ENCODE measurements at places on chromosomes 3 and 15.

DNA sequence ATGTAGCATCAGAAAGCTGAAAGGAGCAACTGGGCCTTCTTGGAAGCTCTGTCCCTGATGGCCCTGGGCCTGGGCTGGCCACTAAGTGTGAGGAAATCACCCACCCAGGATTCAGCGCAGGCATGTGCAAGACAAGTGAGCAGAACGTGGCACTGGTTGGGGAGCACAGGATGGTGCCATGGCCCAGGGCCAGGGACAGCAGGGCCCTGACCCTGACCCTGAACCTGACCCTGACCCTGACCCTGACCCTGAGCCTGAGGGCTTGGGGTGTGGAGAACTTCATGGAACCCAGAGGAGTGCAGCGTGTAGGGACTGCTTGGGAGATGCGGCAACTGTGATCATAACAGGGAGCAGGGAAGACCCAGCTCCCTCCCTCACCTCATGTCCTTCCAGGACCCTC is 5.9 kb upstream of the ALDH1L1 start:
- DNase-seq, result no peak

DNA sequence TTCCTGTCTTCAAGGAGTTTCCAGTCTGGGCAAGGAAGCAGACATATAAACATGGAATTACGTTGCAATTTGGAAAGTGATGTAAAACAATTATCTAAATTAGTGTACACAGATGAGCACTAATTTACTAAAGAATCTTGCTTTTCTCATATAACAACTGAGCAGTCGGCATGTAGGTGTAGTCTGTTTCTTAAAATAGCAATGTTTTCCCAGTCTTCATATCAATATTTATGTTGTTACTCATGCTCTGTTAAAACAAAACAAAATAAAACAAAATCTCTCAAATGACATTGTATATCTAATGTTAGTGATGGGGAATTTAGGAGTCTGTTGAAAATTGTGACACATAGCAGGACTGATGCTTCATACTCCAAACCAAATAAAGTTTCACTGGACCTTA is 75.6 kb downstream of the SAMMSON start:
- DNase-seq, result no peak

GRCh38 chr3:32822609-32823498 is 5.1 kb downstream of the TRIM71 start:
- no peak for DNase-seq

DNA sequence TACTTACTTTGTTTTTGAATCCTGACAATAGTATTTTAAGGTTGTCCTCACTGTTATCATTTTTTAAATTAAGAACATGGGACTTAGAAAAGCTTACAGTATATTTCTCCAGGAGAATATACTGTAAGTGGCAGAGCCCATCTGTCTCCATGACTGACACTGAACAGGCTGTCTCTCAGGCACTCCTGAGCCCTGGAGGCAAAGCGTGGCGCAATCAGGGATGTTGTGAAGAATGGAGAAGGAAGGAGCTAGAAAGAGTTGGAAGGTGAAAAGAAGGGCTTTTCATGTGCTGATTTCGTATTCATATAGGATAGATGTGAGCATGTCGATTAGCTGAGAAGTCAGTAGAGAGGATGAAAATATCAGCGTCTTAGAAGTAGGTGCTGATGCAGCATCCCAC is 41.5 kb downstream of the FGF12 start:
- DNase-seq, result no peak

GRCh38 chr3:135268941-135269532 is 474.0 kb downstream of the EPHB1 start:
- DNase-seq, result no peak

DNA sequence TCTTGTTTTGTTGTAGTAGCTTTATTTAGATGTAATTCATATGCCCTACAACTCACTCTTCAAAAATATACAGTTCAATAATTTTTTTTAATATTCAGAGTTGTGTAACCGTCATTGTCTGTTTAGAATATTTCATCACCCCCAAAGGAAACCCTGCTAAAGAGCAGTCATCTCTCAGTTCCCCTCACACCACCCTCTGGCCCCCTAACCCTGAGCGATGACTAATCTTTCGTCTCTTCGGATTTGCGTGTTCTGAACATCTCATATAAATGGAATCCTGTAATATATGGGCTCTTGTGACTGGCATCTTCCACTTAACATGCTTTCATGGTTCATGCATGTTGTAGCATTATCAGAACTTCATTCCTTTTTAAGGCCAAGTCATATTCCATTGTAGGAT is 183.8 kb downstream of the ATG7 start:
- DNase-seq, result no peak

DNA sequence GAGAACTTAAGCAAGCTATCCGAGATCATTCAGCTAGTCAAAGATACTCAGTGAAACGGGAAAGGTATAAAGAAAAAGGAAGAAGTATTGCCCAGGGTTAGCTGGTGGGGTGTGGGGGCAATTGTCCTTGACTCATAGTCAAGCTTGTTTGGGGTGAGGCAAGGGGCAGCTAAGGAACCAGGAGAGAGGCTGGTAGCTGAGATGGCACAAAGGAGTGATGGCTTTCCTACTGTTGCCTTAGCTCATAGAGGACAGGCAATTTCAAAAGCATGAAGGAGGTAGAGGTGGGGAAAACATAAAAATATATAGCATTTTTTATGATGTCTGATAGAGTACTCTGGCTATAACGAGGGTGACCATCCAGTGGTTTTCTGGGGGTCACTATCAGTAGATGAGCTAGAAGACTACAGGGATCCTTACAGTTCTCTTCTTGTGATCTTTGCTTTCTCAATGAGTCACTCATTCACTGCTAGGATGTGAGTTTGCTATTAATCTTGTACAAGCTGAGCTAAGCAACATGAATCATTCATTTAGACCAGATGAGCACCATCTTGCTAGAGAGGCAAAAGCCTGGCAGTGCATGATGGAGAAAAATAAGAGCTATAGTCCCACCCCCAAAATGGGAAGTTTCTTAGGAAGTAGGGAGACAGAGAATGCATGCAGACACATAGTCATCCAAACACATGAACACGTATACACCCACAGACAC is 207.1 kb upstream of the PFN2 start:
- DNase-seq, result no peak

DNA sequence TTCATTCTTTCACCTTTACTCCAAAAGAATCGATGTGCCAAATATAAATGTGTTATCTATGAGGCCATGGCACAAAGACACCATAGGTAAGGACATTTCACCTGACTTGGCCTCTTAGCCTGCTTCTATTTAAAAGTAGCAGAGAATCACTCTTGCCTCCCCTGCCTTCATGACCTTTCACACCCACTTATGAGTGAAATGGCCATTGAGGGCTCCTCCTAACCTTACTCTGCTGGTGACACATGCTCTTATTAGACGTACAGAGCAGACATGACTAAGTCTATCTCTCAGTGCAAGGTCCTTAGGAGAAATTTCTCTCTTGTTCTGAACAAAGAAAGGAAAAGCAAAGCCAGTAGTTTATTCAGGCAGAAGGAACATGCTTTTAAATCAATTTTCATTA is 150.7 kb downstream of the LRTM1 start:
- no peak for DNase-seq

- no peak for DNase-seq
Observed at GRCh38 chr3:29164825-29165224, 116.0 kb upstream of the RBMS3 start.

- DNase-seq, result no peak
Observed at GRCh38 chr15:80560601-80561400, 134.3 kb upstream of the ABHD17C start.

Data from stimulated activated CD4-positive, alpha-beta T cell treated with anti-CD3 and anti-CD28 coated beads, TNF-alpha, amount 100 ng/mL, for 1 hour (primary cell).